Naive thymus-derived CD4-positive, alpha-beta T cell (primary cell): ENCODE measurements at places on chromosomes 5 and 9. TPM values are rescaled to one million over a fixed set of nuclear protein-coding genes. Genes with fewer than 3 reads are reported as not detected.

The FOXD4 gene
- 0.22 TPM in 1 of 2 replicates, not detected in the other for total RNA-seq

The GRPEL2 gene
- total RNA-seq, result 12.0 TPM

The FOXD4L3 gene
- total RNA-seq, result 0.54 TPM

The IL13 gene
- total RNA-seq, result not detected

The DNAI1 gene
- not detected for total RNA-seq

The PCSK5 gene
- total RNA-seq, result 24.6 TPM

The PCDHA9 gene
- not detected for total RNA-seq

The ZNF454 gene
- total RNA-seq, result not detected

The CDH10 gene
- not detected for total RNA-seq

The SPINK6 gene
- not detected for total RNA-seq

DNA sequence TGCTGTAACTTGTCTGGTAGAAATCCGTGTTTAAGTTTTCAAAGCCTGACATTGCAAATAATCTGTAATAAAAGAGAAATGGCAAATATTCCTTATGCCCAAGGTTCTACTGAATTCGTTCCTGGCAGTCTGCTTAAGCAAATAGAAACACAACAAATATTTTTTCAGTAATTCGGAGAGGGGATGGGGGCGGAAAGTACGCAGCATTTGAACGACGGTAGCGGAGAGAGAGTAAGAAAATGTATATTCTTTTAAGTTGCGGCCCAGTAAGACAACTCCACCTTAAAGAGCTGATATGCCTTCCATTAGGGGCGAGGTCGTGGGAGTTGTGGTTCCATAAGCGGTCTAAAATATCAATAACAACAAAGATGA lies 569 bp downstream of the YIPF5 start:
- no peaks in the 10 kb centered on the region for H3K27me3 ChIP-seq
- peaks cover 19% of the 10 kb centered on the region for H3K4me1 ChIP-seq
- H3K4me3 ChIP-seq, result peak overlapping the region; percentile 79
- H3K36me3 ChIP-seq, result peaks cover under 1% of the 10 kb centered on the region
- no peak for DNase-seq
- H3K27ac ChIP-seq, result peak overlapping the region; percentile 91

DNA sequence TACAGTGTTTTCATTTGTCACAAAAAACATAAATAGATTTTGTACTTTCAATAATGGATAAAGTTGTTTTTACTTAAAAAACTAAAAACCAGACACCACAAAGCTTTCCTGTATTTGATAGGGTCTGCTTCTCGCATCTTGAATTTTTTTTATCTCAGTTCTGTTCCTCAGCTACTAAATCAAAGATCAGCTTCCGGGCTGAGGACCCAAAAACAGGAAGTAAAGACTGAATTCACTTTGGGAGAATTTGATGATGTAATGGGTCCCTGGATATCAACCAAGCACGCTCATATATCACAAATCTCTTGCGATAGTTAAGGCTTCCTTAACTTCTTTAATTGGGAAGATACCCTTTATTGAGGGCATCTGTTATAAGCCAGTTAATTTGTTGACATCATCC lies 24.1 kb downstream of the ITK start:
- no peak for DNase-seq
- peak overlapping the region; percentile 64 for H3K27ac ChIP-seq
- H3K4me3 ChIP-seq, result peak overlapping the region; percentile 10
- peaks cover 4% of the 10 kb centered on the region for H3K36me3 ChIP-seq
- H3K4me1 ChIP-seq, result peaks cover 87% of the 10 kb centered on the region

GRCh38 chr9:106915851-106916250 lies 52.9 kb downstream of the ZNF462 start:
- H3K27ac ChIP-seq, result no peak overlapping the region
- no peak for DNase-seq
- H3K36me3 ChIP-seq, result no peaks in the 10 kb centered on the region
- no peaks in the 10 kb centered on the region for H3K27me3 ChIP-seq

- H3K4me3 ChIP-seq, result no peak overlapping the region
- no peak overlapping the region for H3K27ac ChIP-seq
- DNase-seq, result no peak
- H3K36me3 ChIP-seq, result no peaks in the 10 kb centered on the region
- H3K27me3 ChIP-seq, result peaks cover 10% of the 10 kb centered on the region
Observed at GRCh38 chr5:1005904-1006655, 2.5 kb upstream of the NKD2 start.

- no peaks in the 10 kb centered on the region for H3K27me3 ChIP-seq
- no peaks in the 10 kb centered on the region for H3K4me1 ChIP-seq
- no peak overlapping the region for H3K27ac ChIP-seq
- H3K36me3 ChIP-seq, result no peaks in the 10 kb centered on the region
- no peak overlapping the region for H3K4me3 ChIP-seq
Observed at GRCh38 chr5:136598802-136599404, 233.6 kb upstream of the TRPC7 start.

GRCh38 chr5:130520211-130520610 lies 615.9 kb downstream of the CHSY3 start:
- DNase-seq, result no peak
- H3K27me3 ChIP-seq, result no peaks in the 10 kb centered on the region
- no peak overlapping the region for H3K4me3 ChIP-seq
- no peak overlapping the region for H3K27ac ChIP-seq
- no peaks in the 10 kb centered on the region for H3K36me3 ChIP-seq

- no peaks in the 10 kb centered on the region for H3K36me3 ChIP-seq
- H3K4me3 ChIP-seq, result no peak overlapping the region
- DNase-seq, result no peak
- no peaks in the 10 kb centered on the region for H3K4me1 ChIP-seq
Observed at GRCh38 chr5:170751631-170752030, 31.9 kb upstream of the GABRP start.

- no peaks in the 10 kb centered on the region for H3K36me3 ChIP-seq
- peaks cover 17% of the 10 kb centered on the region for H3K4me1 ChIP-seq
- peak; percentile 27 for DNase-seq
Observed at GRCh38 chr9:78121488-78121887, 89.9 kb upstream of the GNAQ start.

DNA sequence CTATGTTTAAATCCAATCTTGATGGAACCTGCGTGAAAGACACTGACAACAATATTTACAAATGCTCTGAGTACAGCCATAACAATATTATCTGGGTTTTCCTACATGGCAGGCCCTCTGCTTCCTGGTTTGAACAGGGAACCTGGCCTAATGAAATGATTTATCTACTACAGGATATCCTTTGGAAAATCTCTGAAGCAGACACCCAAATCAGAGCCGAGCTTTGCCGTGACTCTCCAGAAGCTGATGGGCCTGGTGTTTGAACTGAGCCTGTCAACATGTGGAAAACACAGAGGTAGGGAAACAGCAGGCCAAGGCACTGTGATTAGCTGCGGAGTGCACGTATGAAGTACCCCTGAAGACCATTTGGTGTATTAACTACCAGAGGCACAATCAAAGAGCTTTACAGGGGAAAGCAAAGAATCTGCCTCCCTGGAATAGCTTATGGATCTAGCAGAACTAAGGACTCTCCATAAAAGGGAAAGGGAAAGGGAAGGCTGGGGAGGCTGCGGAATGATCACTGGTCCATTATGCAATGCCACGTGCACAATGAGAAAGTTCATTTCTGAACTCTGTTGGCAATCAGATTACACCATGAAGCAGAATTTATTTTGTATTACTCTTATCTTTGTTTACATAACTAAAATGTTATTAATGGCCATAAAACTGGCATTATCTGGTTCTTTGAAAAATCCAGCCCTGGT lies 321.9 kb downstream of the EBF1 start:
- no peak overlapping the region for H3K4me3 ChIP-seq
- H3K27me3 ChIP-seq, result no peaks in the 10 kb centered on the region
- no peaks in the 10 kb centered on the region for H3K4me1 ChIP-seq
- no peak for DNase-seq
- no peak overlapping the region for H3K27ac ChIP-seq

DNA sequence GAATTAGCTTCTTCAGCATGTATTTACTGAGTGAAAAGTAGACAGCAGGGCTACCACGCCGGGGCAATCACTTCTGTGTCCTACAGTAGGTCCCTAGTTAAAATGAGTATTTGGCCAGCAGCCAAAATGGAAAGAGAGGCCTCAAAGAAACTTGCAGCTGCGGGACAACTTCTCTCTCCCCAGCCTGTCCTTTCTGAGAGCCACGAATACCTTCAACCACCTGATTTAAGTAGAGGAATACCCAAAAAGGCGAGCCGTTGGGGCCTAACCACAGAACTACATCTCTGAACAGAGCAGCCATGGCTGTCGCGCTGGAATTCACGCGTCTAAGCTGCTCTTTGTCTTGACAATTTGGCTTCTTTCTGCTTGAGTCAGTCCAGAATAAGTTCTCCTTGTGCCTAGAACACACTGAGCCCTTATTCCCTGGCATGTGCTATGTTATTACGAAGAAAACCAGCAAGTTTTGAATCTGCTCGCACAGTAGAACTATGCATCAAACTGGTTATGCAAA lies 43.8 kb upstream of the GOLPH3 start:
- no peaks in the 10 kb centered on the region for H3K4me1 ChIP-seq
- no peak overlapping the region for H3K4me3 ChIP-seq
- DNase-seq, result no peak
- H3K27ac ChIP-seq, result no peak overlapping the region

GRCh38 chr9:109385499-109385898 lies 64.6 kb upstream of the EPB41L4B start:
- DNase-seq, result no peak
- no peak overlapping the region for H3K27ac ChIP-seq
- no peak overlapping the region for H3K4me3 ChIP-seq
- H3K36me3 ChIP-seq, result no peaks in the 10 kb centered on the region
- H3K27me3 ChIP-seq, result no peaks in the 10 kb centered on the region
- H3K4me1 ChIP-seq, result no peaks in the 10 kb centered on the region

GRCh38 chr5:56011835-56012234 lies 17.1 kb upstream of the IL6ST start:
- no peaks in the 10 kb centered on the region for H3K36me3 ChIP-seq
- H3K4me1 ChIP-seq, result peaks cover 26% of the 10 kb centered on the region
- peak overlapping the region; percentile 57 for H3K27ac ChIP-seq

DNA sequence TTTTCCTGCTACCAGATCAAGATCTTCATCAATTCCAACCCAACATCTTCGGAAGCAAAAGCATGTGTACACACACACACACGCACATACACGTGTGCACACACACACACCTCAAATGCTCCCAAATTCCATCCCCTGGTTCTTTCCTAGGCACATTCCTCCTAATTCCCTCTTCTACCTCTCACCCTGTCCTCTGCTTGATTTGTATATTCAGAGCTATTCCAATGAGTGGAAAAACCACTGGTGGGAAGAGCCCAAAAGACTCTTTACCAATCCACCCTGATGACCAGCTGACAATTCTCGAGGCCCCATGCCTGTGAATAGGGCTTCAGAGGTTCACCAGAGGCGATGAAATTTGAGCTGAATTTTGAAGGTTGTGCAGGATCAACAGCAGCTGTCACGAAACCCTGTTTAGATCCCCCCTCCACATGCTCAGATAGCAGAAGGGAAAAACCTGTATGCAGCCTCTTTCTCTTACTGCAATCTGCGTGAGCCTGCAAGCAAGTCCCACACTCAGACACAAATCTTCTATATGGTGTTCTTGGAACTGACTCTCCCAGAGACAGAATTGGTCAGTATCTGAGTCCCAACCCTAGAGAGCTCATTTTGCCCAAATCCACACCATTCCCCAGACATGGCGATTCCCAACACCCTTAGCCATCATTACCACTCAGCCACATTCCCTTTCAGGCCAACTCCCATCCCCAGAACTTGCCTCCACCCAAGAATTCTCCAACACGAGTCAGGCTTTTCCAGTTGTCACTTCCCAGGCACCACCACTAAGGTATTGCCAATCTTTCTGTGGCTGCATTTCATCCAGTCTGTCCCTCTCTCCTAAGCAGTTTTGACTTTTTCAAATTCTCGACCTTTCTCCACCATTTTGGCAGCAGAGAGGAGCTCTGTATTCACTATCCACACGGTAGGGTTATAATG lies 4.3 kb upstream of the TRIO start:
- DNase-seq, result no peak
- H3K4me3 ChIP-seq, result no peak overlapping the region
- no peak overlapping the region for H3K27ac ChIP-seq
- H3K27me3 ChIP-seq, result peaks cover 3% of the 10 kb centered on the region
